ENCODE measurements at places on chromosomes 5 and 9. TPM values are rescaled to one million over a fixed set of nuclear protein-coding genes. Genes with fewer than 3 reads are reported as not detected.
A peak's percentile ranks its signal among the peaks of the same experiment; 100 is the strongest.

The FAM114A2 gene
- 16.0 TPM for total RNA-seq

- no peak overlapping the region for H3K4me3 ChIP-seq
- no peaks in the 10 kb centered on the region for H3K27me3 ChIP-seq
- H3K36me3 ChIP-seq, result no peaks in the 10 kb centered on the region
- peaks cover 22% of the 10 kb centered on the region for H3K4me1 ChIP-seq
- H3K27ac ChIP-seq, result no peak overlapping the region
Measured at GRCh38 chr9:123373447-123373923, 17.5 kb downstream of the CRB2 start.

The SLC23A1 gene
- 5.0 TPM for total RNA-seq

The ORM1 gene
- total RNA-seq, result not detected

- peak overlapping the region; percentile 100 for H3K27ac ChIP-seq
- no peaks in the 10 kb centered on the region for H3K27me3 ChIP-seq
- no peaks in the 10 kb centered on the region for H3K36me3 ChIP-seq
- H3K4me3 ChIP-seq, result peak overlapping the region; percentile 53
- DNase-seq, result peak; percentile 95
Measured at GRCh38 chr9:96417051-96417586, 1.1 kb downstream of the ZNF367 start.

DNA sequence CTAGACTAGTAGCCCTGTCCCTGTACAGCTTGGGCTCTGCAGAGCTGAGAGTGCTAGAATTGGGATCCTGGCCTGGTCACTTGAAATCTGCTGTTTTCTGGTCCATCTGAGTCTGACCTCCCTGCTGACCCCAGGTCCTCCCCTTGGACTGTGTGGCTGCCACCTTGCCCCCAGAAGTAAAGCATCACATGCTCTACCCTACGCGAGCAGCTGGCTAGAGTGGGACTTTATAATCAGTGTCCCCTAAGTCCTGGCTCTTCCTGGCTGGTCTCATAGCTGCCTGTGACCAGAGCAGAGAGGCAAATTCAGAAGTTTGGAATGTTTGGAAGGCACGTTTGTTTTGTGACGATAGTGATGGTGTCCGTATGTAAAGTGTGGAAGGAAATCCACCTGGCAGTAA lies 81.0 kb downstream of the ARHGEF28 start:
- no peak overlapping the region for H3K27ac ChIP-seq
- no peaks in the 10 kb centered on the region for H3K27me3 ChIP-seq
- no peak overlapping the region for H3K4me3 ChIP-seq
- H3K4me1 ChIP-seq, result no peaks in the 10 kb centered on the region
